ENCODE measurements at places on chromosomes 16 and 17.

DNA sequence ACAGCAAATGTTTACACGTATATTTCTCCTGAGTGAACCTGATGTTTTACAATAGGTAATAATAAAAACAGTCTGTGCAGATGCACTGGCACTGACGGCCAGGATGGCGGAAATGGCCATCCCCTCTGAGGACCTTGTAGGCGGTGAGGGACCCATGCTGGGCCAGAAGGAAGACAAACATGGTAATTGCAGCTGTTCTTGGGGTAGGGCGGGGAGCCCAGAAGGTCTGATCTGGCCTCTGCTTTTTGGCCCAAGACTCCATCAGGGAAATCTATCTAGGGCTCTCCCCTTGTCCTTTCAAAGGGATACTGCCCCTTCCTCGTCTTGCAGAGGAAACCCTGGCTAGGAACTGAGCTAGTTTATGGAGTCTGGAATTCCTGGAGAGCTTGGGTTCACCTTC lies 7.4 kb upstream of the LGALS9 start:
- DNase-seq = no peak

DNA sequence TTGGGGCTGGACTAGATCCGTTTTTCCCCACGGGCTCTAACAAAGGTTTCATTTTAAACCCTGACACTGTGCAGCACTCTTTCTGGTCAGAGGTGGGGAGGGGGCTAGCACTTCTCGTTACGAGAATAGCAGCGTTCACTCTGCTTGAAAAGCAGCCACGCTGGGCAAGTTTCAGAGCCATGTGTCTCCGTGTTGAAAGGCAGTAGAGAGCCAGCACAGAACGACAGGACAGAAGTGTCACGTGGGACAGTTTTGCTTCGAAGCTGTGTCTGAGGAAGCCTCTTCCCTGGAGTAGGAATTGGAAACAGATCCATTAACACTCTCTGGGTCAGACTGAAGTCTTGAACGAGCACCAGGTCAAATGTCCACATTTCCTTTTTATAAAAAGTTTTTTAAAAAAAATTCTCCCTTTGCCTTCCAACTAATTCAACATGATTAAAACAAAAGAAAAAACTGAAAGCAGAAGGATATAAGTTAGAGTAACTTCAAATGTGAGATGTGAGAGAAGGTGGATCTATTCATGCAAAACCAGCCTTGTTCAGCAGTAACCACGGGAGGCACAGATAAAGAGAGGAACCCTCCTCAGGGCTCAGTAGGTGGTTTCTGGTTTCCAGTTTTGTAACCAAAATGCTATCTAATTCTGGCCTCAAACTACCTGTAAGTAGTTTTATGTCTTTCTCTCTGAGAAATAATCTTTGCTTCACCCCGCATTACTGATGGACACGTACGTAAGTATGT lies 65.0 kb downstream of the SMG6 start:
- no peak for DNase-seq

DNA sequence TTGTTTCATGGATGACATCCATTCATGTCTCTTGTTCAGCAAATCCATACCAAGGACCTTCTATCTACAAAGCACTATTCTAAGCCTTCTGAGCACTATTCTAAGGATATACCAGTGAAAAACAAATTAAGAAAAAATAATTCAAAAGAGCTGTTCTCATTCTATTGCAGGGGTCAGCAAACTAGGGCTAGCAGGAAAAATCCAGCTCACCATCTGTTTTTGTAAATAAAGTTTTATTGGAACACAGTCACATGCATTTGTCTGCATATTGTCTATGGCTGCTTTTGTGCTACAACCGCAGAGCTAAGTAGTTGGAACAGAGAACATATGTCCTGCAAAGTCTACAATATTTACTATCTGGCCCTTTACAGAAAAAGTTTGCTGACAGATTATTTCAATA lies 222.7 kb upstream of the DYNLRB2 start:
- DNase-seq = no peak

DNA sequence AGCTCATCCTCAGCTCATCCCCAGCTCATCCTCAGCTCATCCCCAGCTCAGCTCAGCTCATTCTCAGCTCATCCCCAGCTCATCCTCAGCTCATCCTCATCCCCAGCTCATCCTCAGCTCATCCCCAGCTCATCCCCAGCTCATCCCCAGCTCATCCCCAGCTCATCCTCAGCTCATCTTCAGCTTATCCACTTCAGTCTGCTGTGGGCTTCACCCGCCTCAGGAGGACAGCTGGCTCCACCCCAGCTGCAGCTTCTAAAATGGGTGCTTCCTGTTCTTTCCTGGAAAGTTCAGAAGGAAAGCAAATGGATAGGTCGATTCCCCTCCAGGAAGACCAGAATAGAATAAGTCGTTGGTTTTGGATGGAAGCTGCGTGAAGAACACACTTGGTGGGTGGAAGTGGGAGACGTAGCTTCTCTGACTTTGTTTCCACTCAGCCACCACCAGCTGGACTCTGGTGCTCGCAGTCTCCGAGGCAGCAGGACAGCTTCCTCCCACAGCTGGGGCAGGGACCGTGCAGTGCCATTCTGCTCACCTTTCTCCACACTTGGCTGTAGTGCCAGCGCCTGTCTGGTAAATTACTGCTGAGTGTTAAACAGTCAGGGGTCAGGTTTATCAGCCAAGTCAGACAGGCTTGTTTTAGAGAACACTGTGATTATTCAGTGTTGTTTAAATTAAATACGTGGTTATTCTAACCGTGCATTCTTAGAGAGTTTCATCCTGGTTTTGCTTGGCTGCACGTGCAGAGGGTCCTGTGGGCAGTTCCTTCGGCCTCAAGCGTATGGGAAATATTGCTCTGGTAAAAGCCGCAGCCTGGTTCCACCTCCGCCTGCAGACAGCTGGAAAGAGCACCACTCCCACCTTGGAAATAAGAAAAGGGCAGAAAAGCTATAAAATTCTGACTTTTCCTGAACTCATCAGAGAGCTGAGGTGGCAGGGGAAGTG lies 61.0 kb upstream of the CHMP6 start:
- no peak for DNase-seq

DNA sequence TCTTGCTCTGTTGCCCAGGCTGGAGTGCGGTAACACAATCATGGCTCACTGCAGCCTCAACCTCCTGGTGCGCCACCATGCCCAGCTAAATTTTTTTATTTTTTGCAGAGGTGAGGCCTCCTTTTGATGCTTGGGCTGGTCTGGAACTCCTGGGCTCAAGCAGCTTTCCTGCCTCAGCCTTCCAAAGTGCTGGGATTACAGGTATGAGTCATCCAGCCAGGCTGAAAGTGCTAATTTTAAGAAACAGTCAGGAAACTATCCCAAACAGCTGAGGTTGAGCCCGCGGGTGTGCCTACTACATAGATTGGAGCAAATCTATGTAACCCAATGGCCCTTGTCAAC lies 738 bp upstream of the XPO6 start:
- DNase-seq = no peak

GRCh38 chr16:57688987-57689761 lies 5.4 kb upstream of the DRC7 start:
- no peak for DNase-seq

GRCh38 chr16:4077174-4077649 lies 39.0 kb downstream of the ADCY9 start:
- no peak for DNase-seq
